ENCODE measurements at places on chromosomes 5 and 9.

DNA sequence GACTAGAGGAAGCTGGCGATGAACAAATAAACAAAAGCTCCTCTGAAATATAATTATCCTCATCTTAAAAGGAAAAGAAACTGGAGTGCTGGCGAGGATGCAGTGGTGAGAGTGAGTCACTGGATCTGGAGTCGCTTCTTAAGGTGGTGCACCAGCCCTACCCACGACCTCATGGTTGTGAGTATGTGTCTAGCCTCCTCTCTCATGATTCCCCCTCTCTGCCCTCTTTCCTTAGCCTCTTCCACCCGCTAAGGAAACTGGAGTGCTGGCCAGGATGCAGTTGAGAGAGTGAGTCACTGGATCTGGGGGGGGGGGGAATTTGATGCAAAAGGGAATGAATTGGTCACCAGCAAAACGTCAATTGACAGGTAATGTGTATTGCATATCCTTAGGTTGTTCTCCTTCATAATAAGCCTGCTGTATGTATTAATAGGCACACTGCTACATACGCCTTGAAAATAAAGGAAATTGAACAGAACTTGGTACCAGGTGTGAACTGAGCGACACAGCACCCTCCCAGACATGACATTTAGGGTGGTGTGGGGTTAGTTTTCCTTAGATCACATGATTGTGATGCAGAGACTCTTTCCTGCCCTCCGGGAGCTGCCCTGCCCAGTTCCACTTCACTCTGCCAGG lies 36.3 kb upstream of the EBF1 start:
- DNase-seq, result peak; percentile 76

GRCh38 chr5:136249678-136250266 lies 56.8 kb upstream of the SMIM32 start:
- peak; percentile 71 for DNase-seq

- DNase-seq, result no peak
Observed at GRCh38 chr5:150020249-150020648, 19.7 kb downstream of the HMGXB3 start.

- peak; percentile 87 for DNase-seq
Observed at GRCh38 chr5:93677359-93677891, 64.0 kb downstream of the POU5F2 start.

Measured in fibroblast of upper back skin (primary cell).